ENCODE measurements at places on chromosomes 7 and 10.

- peak; percentile 9 for DNase-seq
Observed at GRCh38 chr7:30937416-30937815, 25.8 kb downstream of the AQP1 start.

GRCh38 chr10:72800000-72800740 lies 93.4 kb upstream of the OIT3 start:
- no peak for DNase-seq

DNA sequence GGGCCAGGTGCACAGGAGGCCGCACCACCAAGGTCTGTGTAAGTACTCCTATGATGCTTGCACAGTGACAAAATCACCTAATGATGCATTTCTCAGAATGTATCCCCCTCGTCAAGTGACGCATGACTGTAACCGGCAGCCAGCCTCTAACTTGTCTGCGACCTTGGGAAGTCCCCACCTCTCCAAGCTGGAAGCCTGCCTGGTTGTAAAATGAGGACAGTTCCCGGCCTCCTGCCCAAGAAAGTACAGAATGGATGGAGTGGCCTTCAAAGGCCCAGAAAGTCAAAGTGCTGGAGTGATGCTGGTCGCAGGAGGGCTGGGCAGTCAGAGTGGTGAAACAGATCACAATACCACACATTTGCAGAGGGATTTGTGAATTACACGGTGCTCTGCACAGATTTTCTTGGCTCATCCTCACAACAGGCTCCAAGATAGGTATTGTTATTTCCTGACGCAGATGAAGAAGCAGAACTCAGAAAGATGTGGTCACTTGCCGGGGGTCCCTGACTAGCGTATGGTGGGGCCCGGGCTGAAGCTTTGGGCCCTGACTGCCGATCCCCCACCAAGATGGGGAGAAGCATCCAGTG lies 22.8 kb downstream of the SPOCK2 start:
- DNase-seq: no peak

DNA sequence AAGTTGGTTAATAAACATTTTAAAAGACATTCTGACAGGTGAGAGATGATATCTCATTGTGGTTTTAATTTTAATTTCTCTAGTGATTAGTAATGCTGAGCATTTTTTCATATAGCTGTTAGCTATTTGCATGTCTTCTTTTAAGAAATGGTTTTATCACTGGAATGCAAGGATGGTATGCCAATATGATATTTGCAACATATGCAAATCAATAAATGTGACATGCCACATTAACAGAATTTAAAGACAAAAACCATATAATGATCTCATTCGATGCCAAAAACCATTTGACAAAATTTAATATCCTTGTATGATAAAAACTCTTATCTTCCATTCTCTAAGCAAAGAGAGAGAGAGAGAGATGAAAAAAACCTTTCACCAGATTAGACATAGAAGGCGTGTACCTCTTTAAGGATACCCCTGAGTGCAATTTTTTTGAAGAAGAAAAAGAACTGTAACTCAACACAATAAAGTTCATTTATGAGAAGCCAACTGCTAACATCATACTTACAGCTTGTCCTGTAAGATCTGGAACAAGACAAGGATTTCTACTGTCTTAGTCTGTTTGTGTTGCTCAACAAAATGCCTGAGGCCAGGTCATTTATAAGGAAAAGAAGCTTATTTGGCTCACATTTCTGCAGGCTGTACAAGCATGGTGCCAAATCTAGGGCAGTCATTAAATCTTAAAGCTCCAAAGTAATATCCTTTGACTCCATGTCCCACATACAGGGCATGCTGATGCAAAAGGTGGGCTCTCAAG lies 39.7 kb upstream of the ZMYND11 start:
- DNase-seq: no peak

DNA sequence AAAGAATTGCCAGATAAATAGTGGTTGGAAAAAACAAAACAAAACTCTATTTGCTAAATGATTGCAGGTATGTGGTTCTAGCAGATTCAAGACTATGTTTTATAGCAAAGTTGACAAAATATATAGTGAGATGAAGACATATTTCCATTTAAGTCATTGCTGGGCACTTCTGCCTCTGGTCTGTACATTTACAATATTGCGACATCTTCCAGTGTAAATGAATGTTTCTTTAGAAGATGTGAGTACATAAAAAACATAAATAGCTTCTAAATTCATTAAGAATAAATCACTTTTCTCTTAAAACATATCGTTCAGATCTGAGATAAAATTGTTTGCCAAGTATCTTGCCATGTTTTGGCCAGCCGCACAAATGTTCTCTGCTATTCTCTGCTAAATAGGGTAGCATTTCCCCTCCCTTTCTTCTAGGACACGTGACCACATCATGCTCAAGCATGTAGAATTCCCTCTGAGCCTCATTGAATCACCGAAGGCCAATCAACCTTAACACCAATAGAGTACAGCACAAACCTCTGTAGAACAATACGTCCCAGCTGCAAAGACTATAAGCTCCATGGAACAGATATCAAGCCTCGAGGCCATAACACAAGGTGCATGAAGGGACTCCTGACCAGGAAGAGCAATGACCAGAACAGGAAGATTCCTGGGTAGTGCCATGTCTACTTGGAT lies 1173.3 kb downstream of the GATA3 start:
- no peak for DNase-seq

- no peak for DNase-seq
Observed at GRCh38 chr10:47008769-47009168, 97.5 kb downstream of the PTPN20 start.

DNA sequence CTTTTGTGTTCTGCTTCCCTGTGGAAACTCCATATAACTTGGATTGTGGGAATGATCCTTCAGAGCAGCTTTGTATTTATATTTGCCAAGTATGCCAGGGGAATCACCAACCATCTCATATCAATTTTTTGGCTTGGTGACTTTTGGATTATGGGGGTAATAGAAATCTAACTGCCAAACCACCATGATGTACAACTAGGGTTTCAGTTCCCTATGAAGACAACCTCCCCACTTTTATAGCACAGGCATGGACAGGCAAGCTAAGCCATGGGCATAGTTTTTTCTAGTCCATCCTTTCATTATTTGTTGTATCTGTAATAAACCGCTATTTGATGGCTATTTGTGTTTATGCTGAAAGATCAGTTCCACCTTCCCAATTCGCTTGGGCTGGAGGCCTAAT lies 17.7 kb downstream of the NPY start:
- DNase-seq: no peak

DNA sequence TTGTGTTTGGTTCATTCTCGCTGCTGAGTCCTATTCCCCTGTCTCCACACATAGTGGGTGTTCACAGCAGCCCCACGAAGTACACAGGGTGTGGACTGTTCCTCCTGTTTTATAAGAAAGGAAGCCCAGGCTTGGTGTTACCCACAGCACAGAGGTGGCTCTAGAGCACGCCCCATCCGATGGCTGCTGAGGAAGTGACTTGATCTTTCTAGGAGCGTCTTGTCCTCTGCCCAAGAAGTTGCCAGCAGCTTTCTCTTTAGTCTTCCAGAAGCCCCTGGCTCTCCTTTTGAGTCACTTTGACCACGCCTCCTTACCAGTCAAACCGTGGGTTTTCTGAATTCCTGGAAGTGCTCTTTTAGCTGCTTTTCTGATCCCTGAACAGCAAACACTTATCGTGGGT lies 94.0 kb downstream of the GRK5 start:
- no peak for DNase-seq

- DNase-seq: no peak
Observed at GRCh38 chr10:47349516-47349915, 1.4 kb downstream of the RBP3 start.

DNA sequence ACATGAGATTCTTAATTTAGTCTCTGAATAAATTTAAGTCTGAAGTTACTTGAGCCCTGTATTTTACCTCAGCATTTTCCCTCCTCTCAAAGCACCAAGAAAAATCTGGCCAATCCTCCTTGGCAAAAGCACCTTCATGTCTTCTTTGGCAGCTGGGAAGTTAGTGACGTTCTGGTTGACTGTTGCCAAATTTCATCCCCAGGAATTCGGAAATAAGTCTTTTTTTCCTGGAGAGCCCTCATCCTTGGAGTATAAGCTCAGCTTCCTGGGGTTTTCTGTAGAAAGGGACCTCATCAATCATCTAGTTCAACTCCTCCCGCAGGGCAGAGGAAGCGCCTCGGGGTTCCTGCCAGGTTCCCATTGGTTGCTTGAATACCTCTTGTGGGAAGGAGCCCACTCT lies 377.6 kb downstream of the PHTF2 start:
- no peak for DNase-seq

DNA sequence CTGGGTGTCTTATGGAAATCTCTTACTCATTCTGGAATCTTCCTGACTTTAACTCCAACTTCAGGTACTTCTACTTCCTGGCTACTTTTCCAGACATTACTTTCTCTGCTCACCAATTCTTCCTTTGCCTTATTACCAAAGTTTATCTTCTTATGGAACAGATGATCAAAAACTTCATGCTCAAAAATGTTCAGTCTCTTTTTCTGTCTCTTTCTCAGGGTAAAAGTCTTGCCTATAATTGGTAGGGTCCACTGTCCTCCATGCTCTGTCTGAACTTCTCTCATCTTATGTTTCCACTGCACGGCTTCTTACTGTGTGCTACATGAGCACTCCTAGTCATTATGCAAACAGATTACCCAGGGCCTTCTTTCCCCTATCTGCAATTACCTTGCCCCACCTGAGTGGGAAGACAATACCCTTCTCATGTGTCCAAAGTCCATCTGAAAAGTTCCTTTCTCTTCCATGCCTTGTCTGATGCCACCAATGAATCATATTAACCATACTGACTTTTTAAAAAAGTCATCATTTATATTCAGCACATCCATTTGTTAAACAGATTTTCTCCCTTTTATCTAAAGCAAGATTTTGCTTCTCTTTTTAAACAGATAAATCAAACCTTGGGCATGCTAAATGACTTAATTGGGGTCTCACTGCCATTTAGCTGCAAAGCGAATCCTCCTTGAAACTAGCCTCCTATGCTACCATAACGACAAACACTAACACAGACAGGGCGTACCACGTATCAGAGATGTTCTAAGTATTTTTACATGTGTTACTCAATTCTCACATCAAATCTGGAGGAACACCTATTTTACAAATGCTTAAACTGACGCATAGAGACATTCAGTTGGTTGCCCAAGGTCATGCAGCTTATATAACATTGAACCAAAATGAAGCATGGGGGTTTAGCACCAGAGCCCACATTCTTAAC lies 48.8 kb downstream of the SEMA3C start:
- DNase-seq: no peak

GRCh38 chr10:122782911-122783310 lies 62.7 kb downstream of the CUZD1 start:
- DNase-seq: no peak

DNA sequence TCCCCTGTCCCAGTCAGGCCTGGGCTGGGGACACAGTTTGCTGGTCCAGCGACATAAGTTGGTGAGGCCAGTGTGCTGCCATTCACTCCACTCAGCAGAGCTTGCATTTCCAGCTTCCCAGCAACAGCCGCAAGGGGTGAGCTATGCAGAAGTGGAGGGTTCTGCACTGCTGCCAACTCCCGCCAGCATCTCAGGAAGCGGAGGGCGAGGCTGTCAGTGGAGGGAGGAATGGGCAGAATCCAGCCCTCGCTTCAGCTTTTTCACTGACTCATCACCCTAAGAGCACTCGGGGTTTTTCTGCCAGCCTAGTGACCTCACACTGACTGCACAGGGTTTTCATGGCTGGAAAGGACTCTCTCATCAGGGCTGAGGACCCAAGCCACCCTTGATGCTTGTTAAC lies 625.1 kb upstream of the MKI67 start:
- DNase-seq: no peak

DNA sequence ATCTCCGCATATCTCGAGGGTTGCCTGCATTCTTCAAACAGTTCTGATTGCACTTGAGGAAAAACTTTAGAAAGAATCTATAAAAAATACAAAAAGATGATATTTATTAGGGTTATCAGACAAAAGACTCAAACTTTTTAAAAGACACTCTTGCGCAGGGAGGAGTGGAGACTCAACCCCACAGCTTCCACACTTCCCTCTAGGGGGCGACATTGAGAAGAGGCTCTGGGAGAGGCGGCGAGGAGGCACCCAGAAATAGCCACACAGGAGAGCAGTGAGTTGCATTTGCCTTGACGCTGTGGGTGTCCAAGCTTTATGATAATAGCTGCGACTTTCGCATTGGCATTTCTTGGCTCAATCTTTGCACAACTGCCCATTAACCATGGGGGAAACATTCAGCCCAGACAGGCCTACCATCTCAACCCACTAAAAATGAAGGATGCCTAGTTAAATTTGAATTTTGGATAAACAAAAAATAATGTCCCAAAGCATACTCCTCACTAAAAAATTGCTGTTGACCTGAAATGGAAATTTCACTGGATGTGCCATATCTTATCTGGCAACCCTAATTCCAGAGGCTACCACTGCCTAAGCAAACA lies 86.2 kb downstream of the EBF3 start:
- DNase-seq: no peak

GRCh38 chr7:18770154-18770811 lies 274.7 kb downstream of the HDAC9 start:
- no peak for DNase-seq

DNA sequence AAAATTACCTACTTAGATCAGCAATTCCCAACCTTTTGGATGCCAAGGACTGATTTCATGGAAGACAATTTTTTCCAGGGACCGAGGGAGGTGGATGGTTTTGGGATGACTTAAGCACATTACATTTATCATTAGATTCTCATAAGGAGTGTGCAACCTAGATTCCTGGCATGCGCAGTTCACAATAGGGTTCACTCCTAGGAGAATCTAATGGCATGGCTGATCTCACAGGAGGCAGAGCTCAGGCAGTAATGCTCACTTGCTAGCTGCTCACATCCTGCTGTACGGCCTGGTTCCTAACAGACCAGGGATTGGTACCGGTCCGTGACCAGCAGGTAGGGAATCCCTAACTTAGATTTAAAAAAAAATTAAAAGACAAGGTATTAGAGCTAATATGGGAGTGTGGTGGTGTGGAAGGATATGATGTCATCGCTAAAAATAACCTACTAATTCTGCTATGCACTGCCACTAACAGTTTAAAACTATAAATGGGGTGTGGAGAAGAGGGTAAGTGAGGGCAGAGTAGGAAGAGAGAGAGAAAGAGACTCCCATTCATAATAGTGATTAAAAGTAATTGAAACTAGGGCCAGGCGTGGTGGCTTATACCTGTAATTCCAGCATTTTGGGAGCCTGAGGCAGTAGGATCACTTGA lies 282.7 kb downstream of the BAMBI start:
- DNase-seq: no peak

- peak; percentile 4 for DNase-seq
Observed at GRCh38 chr10:3785851-3786271, 852 bp upstream of the KLF6 start.

- DNase-seq: no peak
Observed at GRCh38 chr10:72133517-72133916, 45.2 kb upstream of the SPOCK2 start.

GRCh38 chr10:23556727-23557440 lies 118.0 kb downstream of the OTUD1 start:
- DNase-seq: no peak

GRCh38 chr10:14593806-14594205 lies 180.9 kb downstream of the FAM107B start:
- DNase-seq: no peak
